ENCODE measurements at places on chromosomes 7 and 10.
A peak's percentile ranks its signal among the peaks of the same experiment; 100 is the strongest.

DNA sequence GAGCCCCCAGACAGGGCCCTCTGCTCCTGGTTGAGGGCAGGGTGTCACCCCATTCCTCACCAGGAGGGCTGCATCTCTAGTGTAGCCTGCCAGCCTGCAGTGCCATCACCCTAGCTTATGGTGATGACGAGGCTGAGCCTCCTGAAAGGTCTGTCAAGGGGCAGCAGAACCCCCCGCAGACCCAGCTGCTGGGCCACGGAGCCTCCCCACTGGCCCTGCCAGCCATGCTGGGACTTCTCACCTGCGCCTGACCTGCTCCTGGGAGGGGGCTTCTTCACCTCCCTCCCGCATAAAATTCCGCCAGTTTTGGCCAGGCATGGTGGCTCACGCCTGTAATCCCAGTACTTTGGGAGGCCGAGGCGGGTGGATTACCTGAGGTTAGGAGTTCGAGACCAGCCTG, 40.4 kb upstream of the RASGEF1A start:
- no peak for DNase-seq

GRCh38 chr7:2760098-2760889, 72.3 kb downstream of the AMZ1 start:
- DNase-seq, result peak; percentile 87

- peak; percentile 70 for DNase-seq
Observed at GRCh38 chr10:48456361-48456804, 148.5 kb downstream of the ARHGAP22 start.

DNA sequence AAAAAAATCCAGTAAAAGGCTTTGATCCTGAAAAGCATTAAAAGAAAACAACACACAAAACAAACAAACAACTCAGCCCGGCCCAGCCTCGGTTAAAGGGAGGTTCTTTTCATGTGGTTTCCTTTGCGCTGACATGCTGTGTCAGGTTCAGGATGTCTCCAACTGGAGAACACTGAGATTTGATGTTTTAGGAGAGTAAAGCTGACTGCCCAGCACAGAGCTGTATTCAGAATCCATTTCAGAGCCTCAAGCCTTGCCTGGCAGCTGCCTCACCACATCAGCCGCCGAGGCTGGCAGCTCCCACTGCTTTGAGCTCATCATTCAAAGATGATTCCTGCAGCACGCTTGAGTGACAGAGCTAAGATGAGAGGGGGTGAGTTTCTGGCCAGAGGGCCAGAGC, 205.8 kb upstream of the LYZL1 start:
- no peak for DNase-seq

GRCh38 chr10:18246967-18247366, 106.7 kb downstream of the CACNB2 start:
- no peak for DNase-seq

- DNase-seq, result peak; percentile 58
Observed at GRCh38 chr7:30224511-30225062, 59.8 kb upstream of the ZNRF2 start.

- DNase-seq, result no peak
Observed at GRCh38 chr7:2019461-2019710, 213.4 kb downstream of the MAD1L1 start.

GRCh38 chr7:93245525-93246432, 13.6 kb downstream of the VPS50 start:
- peak; percentile 61 for DNase-seq

- no peak for DNase-seq
Observed at GRCh38 chr10:127916826-127917225, 9.9 kb downstream of the PTPRE start.

- no peak for DNase-seq
Observed at GRCh38 chr7:55131142-55131929, 112.5 kb downstream of the EGFR start.

DNA sequence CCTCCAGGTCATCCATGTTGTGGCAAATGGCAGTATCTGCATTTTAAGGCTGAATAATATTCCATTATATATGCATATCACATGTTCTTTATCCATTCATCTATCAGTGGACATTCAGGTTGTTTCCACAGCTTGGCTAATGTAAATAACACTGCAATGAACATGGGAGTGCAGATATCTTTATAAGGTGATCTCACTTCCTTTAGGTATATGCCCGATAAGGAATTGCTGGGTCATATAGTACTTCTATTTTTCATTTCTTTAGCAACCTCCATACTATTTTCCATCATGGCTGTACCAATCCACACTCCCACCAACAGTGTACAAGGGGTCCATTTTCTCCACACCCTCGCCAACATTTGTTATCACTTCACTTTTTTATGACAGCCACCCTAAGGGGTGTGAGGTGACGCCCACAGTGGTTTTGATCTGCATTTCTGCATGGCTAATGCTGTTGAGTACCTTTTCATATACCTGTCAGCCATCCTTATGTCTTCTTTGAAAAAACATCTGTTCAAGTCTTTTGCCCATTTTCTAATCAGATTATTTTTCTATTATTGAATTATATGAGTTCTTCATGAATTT, 18.9 kb downstream of the ABI1 start:
- DNase-seq, result no peak

- DNase-seq, result no peak
Observed at GRCh38 chr10:64396105-64396708, 875.0 kb downstream of the REEP3 start.

DNA sequence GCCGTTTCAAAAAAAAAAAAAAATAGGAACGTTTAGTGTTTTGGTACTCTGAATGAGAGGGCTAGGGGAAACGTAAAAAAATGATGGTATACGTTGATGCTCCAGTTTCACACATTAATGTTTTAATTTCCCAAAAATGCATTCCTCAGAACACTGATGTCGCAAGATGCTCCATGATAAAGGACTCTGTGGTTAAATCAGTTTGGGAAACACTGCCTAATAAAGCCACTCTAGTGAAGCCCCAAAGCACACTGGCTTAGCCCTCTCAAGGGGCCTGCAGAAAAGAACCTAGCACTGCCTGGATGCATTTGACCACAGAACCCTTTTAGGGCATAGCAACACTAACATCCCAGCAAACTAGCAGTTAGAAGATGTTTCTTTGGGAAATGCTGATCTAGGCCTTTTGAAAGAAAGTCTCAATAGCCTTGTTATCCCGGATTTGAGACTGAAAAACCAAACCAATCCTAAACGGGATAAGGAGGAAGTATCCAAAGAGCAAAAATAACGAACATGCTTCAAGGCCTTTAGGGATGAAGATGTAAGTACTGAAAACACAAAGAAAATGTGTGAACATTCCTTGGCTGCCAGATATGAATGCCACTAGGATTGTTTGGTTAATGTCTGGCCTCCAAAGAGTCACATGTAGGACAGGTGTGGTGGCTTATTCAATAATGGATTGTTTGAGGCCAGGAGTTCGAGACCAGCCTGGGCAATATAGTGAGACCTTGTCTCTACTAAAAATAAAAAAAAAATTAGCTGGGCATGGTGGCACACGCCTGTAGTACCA, 11.0 kb downstream of the DLG5 start:
- DNase-seq, result no peak

DNA sequence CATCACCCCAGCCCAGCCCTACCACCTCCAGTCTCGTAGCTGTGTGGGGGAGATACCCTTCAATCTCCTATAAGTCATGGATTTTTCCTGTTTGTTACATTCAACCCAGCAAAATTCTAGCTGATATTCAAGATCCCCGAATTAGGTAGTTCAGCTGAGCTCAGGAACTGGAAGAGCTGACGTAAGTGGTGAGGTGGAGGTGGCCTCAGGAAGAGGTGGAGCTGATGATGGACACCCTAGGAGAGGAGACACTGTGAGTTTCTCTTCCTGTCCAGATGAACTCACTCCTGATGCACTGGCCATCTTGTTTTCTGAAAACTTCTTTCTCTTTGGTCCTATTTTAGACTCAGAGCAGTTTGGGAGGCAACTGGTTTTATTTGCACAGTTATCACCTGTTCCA, 90.5 kb upstream of the PITRM1 start:
- no peak for DNase-seq

DNA sequence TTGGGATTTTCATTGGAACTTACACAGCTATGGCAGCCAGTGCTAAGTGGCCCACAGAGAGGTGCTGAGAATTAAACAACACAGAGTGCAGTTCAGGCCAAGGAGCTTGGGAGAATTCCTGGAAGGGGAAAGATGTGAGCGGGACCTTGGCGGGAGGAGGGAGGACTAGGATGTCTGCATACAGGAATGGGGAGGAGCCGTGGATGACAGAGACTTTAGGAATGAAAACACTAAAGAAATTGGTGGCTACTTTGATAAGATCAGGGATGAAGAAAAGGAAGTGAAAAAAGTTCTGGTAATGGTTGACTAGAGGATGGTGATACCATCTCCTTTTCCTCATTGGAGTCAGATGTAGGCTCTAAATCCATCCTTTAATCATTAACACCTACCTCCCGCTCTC, 234.2 kb upstream of the FZD8 start:
- DNase-seq, result no peak
